ENCODE measurements at places on chromosomes 2 and 18.

DNA sequence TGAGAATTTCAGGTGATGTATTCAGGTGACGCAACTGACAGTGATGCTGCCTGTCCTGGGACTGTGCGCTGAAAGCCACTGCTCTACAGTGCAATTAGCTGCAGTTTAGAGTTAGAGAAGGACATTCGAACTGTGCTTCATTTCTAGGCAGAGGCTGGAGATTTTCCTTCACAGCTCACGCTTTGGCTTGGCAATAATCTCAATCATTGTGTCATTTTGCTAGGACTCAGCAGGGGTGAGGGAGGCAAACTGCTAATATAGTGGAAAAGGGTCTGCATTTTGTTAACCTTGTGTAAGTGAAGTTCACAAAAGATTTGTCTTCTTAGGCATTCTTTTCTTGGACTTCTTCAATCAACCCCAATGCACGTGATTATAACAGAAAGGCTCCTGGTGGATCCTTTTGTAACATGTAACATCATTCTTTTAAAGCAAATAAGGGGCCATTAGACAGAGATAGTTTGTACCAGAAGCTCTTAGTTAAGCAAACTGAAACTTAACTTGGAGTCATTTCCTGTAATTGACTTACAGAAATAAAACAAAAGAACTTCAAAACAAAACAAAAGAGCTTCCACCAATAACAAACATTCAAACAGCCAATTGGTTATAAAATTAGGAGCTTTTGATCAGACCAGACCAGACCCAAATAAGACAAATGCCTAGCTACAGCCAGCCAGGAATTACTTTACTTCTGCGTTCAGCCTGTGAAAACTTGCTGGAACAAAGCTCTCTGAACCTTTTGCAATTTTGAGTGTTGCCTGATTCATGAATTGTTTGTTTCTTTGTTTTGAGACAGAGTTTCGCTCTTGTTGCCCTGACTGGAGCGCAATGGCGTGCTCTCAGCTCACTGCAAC lies 1376.3 kb upstream of the CELF4 start:
- no peak for DNase-seq

DNA sequence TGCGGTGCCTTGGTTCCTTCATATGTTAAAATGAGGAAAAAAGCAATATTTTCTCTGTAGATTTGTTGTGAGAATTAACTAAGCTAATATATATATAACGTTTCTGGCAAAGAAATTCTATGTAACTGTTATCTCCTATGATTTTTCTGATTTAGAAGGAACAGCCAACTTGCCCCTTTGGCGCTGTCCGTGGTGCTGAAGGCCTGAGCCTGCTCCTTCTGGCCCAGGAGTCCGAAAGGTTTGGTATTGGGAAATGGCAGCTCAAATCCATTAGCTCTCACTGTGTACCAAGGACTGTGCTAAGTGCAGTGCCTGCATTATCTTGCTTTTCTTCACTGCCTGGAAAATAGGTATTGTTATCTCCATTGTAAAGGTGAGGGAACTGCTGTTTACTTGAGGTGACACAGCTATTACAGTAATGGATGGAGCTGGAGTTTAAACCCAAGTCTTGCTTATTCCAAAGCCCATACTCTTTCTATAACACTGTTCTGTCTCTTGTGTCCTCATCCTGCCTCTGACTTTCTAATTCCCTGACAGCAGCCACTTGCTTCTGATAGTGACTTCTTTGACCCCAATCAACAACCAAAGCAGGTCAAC lies 52.2 kb downstream of the C1QL2 start:
- DNase-seq, result no peak

- DNase-seq, result no peak
Measured at GRCh38 chr2:129239141-129239540, 740.3 kb upstream of the RAB6C start.

DNA sequence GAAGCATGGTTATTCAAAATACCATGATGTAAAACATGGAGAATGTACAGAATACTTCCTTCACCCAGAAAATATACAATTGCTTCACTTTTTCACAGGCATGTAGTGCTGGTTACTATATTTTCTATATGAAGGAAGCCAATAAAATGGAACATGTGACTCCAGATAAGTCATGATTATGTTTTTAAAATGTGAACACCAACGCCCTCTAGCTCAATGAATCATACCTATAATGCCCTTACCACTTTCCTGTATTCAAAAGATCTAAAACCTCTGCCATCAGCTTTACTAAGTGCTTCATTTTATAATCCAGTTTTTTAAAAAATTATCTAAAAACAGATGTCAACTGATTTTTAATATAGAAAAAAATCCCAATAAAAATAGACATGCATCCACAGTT lies 59.9 kb downstream of the SMAD2 start:
- no peak for DNase-seq

GRCh38 chr18:9988665-9989064 lies 74.8 kb downstream of the VAPA start:
- DNase-seq, result no peak

DNA sequence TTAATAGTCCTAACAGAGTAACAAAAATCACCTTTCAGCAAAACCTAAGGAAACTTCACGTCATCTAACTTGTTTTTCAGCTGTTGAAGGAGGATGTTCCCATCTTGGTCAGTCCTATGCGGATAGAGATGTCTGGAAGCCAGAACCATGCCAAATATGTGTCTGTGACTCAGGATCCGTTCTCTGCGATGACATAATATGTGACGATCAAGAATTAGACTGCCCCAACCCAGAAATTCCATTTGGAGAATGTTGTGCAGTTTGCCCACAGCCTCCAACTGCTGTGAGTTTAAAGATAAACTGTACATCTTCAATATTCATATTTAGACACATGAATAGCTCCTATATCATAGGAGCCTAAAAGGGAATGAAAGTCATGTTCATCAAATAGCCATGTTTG lies 10.5 kb downstream of the COL3A1 start:
- no peak for DNase-seq

- no peak for DNase-seq
Measured at GRCh38 chr2:48674933-48675332, 57.3 kb downstream of the GTF2A1L start.

DNA sequence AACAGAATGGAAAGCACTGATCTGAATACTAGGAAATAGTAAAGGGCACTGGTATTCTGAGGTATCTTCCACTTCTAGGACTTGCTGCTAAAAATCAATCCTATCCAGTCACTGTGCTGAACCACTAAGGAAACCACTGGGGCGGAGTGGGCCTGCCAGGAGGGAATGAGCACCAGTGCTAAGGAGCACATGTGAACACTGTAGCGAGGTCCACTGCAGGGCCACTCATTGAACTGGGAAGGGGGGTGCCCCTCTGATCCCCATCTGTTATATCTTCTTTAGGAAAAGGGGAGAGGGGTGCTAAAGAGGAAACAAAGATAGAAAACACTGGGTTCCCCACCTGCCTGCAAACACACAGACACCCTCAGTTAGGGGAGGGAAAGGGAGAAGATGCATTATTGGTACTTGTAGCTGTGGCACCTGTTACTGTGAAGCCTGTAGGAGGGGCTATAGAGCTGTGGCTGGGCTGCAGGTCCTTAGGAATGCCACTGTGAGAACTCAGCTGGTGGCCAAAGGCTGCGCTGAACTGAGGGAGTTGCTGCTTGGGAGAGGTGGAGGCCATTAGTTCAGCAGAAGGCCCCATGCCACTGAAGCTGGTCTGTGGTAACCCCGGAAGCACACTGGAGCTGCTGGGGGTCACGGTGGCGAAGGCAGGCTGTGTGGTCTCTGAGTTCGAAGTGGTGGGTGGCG lies 81.8 kb downstream of the INO80D start:
- no peak for DNase-seq

GRCh38 chr2:149470046-149470445 lies 117.5 kb downstream of the MMADHC start:
- DNase-seq, result no peak

DNA sequence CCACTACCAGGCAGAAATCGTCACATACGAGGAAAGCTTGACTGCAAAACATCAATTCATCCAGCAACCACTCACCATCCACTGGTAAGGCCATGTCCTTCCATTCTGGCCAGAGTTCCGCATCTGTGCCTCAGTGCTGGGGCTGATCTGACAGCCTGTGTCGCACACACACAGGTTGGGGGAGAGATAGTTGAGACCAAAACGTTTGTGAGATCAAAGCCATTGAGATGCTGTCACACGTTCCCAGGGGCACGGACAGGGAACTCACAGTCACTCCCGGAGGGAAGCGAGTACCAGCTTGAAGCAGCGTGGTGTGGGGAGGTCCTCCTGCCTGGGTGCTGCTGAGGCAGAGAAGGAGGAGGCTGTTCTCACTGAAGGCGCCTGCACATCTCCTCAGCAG lies 458.5 kb upstream of the SALL3 start:
- DNase-seq, result no peak

GRCh38 chr2:230713331-230714135 lies 891 bp downstream of the CAB39 start:
- no peak for DNase-seq
